ENCODE measurements at places on chromosomes 6 and 20.

- H3K4me3 ChIP-seq: no peak overlapping the region
- H3K36me3 ChIP-seq: peaks cover 11% of the 10 kb centered on the region
- H3K4me1 ChIP-seq: peaks cover 5% of the 10 kb centered on the region
- no peak overlapping the region for H3K27ac ChIP-seq
Observed at GRCh38 chr6:134878136-134878535, 71.8 kb downstream of the ALDH8A1 start.

DNA sequence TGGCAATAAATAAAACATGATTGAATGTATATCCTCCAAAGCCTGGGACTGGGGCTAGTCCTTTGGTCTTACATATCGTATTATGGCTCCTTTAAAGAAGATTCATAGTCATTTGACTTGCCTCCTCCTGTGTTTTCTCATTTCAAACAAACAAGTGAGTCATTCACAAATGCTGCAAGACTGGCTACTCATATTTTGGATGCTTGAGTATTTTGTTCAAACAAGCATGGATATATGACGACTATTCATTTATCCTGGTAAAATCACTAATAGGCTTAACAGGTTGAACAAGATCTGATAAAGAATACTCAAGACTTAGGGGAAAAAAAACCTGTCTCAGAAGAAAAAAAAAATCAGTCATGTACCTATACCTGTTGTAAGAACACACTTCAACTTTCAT lies 111.1 kb upstream of the CCDC28A start:
- no peaks in the 10 kb centered on the region for H3K36me3 ChIP-seq
- no peaks in the 10 kb centered on the region for H3K27me3 ChIP-seq
- DNase-seq: no peak
- H3K27ac ChIP-seq: no peak overlapping the region

DNA sequence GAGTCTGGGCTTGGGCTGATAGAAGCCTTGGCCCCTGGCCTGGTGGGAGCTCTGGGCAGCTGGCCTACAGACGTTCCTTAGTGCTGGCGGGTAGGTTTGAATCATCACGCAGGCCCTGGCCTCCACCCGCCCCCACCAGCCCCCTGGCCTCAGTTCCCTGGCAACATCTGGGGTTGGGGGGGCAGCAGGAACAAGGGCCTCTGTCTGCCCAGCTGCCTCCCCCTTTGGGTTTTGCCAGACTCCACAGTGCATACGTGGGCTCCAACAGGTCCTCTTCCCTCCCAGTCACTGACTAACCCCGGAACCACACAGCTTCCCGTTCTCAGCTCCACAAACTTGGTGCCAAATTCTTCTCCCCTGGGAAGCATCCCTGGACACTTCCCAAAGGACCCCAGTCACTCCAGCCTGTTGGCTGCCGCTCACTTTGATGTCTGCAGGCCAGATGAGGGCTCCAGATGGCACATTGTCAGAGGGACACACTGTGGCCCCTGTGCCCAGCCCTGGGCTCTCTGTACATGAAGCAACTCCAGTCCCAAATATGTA lies 957 bp upstream of the VEGFA start:
- H3K27me3 ChIP-seq: peaks cover 30% of the 10 kb centered on the region
- no peaks in the 10 kb centered on the region for H3K36me3 ChIP-seq
- H3K4me1 ChIP-seq: peaks cover 19% of the 10 kb centered on the region
- H3K27ac ChIP-seq: no peak overlapping the region
- H3K4me3 ChIP-seq: peak overlapping the region; percentile 91
- DNase-seq: no peak

DNA sequence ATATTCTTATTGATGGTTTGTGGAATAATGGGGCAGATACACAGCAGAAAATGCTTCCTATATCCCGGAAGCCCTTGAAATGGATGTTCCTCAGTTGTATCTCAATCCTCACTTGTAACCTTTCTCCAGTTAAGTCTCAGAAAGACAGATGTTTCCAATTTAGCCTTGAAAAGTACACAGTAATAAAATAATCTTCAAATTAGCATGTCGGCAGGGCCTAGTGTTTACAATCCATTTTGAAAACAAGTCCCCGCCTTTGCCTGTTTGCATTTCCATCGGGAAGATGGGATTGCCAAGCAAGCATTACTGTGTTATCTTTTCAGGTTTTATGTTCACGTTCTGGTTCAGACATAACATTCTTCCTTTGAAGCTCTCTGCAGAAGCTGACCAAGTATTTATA lies 41.5 kb downstream of the SNRNP48 start:
- H3K27ac ChIP-seq: no peak overlapping the region
- H3K4me3 ChIP-seq: no peak overlapping the region
- no peaks in the 10 kb centered on the region for H3K4me1 ChIP-seq
- peaks cover 3% of the 10 kb centered on the region for H3K27me3 ChIP-seq

DNA sequence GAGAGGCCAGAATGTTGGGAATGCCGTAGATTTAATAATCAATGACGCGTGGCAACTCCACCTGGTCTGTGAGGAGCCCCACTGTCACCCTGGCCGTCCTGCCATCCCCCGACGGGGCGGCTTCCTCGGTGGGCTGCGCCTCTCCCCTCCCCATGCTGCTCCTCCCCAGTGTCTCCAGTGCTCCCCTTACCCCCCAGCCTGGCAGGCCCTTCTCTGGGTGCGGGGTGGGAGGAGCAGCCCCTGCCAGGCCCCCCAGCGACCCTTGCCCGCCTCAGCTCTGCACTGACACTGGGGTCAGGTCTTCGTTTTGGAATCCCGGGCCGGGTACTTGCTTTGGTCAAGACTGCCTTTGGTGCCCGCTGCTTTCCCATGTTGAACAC lies 82.3 kb upstream of the FRMD1 start:
- no peak overlapping the region for H3K27ac ChIP-seq
- H3K27me3 ChIP-seq: peaks cover 15% of the 10 kb centered on the region
- H3K4me1 ChIP-seq: no peaks in the 10 kb centered on the region

GRCh38 chr6:157556671-157557430 lies 175.9 kb downstream of the ZDHHC14 start:
- DNase-seq: no peak
- no peak overlapping the region for H3K27ac ChIP-seq
- H3K27me3 ChIP-seq: peaks cover 11% of the 10 kb centered on the region
- H3K4me3 ChIP-seq: no peak overlapping the region
- peaks cover 25% of the 10 kb centered on the region for H3K4me1 ChIP-seq
- peaks cover 2% of the 10 kb centered on the region for H3K36me3 ChIP-seq

Measured in naive thymus-derived CD8-positive, alpha-beta T cell (primary cell).